ENCODE measurements at places on chromosomes 3 and 15.

DNA sequence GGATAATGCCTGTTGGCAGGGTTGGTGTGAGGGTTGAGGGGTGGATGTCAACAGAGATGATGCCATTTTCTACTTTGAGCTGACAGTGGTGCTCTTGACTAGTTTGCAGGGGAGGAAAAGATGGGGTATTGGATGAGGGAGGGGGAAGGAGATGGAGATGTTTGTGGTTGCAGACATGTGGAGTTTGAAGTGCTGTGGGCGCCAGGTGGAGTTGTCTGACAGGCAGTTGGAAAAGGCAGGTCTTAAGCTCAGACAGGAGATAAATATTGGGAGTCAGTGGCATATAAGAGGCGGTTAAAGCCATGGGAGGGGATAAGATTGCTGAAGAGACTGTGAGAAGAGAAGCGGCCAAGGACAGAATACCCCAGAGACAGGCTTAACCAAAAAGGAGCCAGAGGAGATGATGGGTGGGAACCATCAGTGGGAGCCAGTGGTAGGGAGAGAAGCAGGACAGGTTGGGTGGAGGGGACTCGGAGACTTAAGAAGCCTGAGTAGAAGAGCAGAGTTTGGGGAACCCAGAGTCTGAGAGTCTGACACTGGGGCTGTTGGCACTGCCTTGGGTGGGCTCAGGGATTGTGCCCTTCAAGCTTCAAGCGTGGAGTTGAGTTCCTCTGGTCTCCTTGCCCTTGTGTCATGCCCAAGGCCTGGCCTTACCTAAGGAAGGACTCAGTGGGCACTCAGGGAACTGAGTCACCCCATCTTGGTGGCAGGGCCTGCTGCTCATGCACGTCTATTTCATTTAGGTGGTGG is 13.9 kb downstream of the COPG1 start:
- no peak for DNase-seq

DNA sequence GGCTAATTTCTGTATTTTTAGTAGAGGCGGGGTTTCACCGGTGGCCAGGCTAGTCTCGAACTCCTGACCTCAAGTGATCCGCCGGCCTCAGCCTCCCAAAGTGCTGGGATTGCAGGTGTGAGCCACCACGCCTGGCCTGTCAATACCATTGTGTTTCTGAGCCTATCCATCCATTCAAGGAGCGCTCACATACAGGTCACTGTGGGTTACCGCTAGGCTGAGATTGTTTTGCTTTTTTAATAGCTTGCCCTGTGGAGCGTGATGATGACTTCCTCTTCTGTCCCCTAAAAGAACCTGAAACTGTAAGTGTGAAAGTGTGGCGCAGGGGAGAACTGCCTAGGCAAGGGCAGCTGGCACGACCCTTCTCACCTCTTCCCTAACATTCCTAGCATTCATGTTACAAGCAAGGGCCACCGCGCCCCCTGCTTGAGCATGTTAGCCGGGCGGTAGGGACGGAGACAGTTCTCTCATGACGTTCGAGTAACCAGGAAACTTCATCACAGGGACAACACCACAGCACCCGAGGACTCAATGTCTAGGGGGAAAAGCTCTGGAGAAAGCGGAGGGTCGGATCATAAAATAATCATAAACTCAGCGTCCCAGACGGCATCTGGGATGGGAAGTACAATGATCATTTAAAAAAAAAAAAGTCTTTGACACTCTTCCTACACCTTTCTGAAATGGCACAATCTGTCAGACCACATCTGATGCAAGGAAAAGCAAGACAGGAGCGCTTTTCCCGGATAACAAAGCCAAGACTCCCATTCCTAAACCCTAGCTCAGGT is 790 bp downstream of the LAMP3 start:
- DNase-seq, result peak; percentile 34

DNA sequence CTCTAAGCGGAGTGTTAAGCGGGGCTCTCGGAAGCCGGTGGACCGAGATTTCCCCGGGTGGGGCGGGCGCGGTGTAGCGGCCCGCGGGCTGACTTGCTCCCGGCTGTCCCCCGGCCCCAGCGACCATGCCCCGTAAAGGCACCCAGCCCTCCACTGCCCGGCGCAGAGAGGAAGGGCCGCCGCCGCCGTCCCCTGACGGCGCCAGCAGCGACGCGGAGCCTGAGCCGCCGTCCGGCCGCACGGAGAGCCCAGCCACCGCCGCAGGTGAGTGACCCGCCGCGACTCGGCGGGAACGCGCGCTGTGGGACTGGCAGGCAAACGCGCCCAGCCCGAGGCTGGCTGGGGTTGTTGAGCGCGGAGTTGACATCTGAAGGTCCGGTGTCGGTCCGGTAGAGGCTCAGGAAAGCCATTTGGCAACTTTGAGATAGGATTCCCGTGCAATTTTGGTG is 1.3 kb downstream of the SMC4 start:
- peak; percentile 39 for DNase-seq

DNA sequence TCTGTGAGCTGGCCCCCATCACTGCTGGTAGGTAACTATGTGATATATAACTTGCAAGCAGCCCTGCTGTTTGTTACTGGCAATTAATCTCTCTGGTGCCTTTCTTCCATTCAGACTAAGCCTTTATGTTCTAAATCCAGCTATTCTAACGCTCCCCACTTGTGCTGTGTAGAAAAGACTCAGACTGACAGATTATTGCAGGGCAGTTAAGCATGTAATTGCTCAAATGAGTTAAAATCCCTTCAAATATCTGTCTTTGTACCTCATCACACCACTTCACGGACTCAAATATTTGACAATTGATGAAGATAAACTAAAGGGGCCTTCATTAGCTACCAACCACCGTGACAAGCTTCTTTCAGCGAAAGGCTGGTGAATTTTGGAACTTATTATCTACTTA is 416.2 kb downstream of the NR2F2 start:
- DNase-seq, result no peak

GRCh38 chr3:88617283-88617682 is 467.5 kb downstream of the C3orf38 start:
- no peak for DNase-seq

- no peak for DNase-seq
These were observed 107.8 kb downstream of the ZIC4 start for GRCh38 chr3:147298511-147298982.

- no peak for DNase-seq
These were observed 75.3 kb downstream of the RFX7 start for GRCh38 chr15:56168394-56168793.

DNA sequence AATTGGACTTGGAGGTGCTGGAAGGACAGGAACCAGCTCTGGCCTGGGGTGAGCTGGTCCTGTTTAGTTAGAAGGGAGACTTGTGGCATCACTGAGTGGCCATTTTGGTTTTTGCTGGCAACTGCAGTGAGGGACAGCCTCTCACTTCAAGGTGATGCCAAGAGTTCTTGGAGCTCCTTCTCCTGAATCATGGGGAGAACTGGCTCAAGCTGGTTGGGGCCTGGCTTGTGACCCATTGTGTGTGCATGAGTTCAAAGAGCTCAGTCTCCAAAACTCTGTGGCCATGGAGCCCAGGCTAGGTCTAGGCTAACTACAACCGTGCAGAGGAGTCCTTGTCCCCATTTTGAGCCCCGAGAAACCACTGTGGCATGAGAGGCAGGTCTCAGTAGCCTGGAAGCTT is 60.1 kb upstream of the ZNF148 start:
- DNase-seq, result no peak

DNA sequence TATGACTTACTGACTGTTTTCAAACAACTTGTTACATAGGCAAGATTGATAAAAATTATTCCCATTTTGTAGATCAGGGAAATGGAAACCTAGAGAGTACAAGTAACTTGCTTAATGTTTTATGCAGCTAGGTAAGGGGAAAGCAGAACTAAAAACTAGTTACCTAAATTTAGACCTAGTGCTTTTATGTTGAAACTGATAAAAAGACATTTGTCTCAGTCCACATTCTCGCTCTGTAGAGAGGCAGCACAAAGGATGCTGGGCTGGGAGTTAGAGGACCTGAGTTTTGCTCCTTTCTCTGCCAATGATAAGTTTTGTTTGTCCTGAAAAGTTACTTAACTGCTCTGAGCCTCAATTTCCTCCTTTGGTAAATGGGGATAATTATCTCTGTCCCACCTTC is 17.4 kb downstream of the TIMP4 start:
- DNase-seq, result no peak

GRCh38 chr15:81941479-81941878 is 104.3 kb downstream of the MEX3B start:
- no peak for DNase-seq

Measured in activated CD4-positive, alpha-beta T cell treated with anti-CD3 and anti-CD28 coated beads for 36 hours (primary cell).